ENCODE measurements at places on chromosomes 3 and 15. TPM values are rescaled to one million over a fixed set of nuclear protein-coding genes. Genes with fewer than 3 reads are reported as not detected.

DNA sequence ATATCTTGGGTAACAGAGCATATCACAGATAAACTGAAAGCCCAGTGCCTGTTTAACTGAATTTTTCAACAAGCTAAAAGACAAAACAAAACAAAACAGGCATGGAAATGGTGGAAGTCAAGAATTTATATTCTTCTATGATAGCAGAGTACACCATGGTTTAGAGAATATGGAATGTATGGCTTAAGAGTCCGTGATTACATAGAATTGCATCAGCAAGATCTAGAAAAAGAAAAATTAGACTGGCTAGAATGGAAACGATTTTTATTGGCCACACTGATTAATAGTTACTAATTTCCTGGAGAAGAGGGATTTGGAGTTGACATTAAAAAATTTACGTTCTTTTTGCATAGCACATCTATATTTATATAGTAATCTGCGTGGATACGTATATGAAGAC is 435.2 kb upstream of the DPPA4 start:
- DNase-seq: no peak
- no peaks in the 10 kb centered on the region for H3K27me3 ChIP-seq
- H3K4me3 ChIP-seq: no peak overlapping the region
- peaks cover 7% of the 10 kb centered on the region for H3K36me3 ChIP-seq

Gene CADM2
- not detected for total RNA-seq

GRCh38 chr3:13018561-13019242 is 54.5 kb downstream of the IQSEC1 start:
- peaks cover 19% of the 10 kb centered on the region for H3K4me1 ChIP-seq
- no peaks in the 10 kb centered on the region for H3K36me3 ChIP-seq
- no peak overlapping the region for H3K27ac ChIP-seq
- H3K4me3 ChIP-seq: no peak overlapping the region

- H3K4me3 ChIP-seq: no peak overlapping the region
- no peaks in the 10 kb centered on the region for H3K36me3 ChIP-seq
- DNase-seq: no peak
- peaks cover 6% of the 10 kb centered on the region for H3K4me1 ChIP-seq
- no peak overlapping the region for H3K27ac ChIP-seq
Measured at GRCh38 chr15:89499156-89499555, 2.8 kb upstream of the RHCG start.

DNA sequence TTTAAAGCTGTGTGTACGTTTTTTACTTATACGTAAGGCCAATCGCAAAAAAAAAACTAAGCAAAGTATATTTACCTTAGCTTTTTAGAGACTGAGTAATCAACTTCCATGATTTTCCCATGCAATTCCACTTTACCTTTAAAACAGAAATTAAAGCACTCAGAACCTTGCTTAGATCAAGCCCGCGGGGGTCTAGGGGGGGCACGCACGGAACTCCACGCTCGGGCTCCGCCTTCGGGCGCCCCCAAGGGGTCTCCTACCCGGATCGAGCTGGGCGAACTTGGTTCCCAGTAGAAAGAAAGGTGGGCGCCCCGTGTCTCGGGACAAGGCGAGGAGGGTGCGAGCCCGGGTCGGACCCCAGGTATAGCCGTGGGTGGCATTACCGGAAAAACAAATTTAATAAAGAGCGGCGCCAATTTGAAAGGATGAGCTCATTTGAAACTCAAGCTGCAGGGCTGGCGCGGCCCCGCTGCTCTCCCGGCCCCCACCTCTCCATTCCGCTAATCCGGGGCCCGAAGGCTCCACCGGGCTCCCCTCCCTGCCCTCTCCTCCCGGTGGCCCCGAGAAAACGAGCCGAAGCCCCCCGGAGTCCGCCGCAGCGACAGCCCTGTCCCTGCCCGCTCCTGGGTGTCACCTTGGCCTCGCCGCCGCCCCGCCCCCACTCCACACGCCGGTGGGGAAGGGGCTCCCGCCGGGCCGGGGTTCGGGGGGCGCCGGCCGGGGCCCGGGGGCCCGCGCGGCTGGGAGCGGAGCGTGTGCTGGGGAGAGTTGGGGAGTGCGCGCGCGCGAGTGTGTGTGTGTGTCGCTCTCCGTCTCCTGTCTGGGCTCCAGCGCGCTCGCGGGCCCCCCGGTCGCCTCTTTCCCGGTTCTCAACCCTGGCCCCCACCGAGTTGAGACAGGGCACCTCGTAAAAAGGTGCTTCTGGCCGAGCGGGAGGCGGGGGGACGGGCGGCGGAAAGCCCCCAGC is 1.5 kb downstream of the IGF2BP2 start:
- H3K27me3 ChIP-seq: peaks cover 60% of the 10 kb centered on the region
- H3K4me1 ChIP-seq: peaks cover 9% of the 10 kb centered on the region
- no peak overlapping the region for H3K27ac ChIP-seq
- DNase-seq: peak; percentile 28
- no peaks in the 10 kb centered on the region for H3K36me3 ChIP-seq
- H3K4me3 ChIP-seq: peak overlapping the region; percentile 62

DNA sequence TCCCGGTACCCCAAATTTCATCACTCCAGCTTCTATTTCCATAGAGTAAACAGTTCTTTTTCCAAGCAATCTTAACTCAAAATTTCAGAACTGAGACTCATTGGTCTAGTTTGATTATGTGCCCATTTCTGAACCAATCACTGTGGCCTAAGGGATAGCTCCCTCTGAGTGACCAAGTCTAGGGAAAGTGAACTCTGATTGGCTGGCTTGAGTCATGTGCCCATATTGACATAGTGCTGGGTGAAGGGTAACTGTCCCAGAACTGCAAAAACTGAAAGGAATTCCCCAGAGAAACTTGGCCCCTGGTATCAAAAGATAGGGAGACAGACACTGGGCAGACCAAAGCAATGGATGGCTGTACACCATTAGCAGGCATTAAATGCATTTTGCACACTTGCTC is 171.2 kb upstream of the WNT5A start:
- H3K4me1 ChIP-seq: no peaks in the 10 kb centered on the region
- no peaks in the 10 kb centered on the region for H3K36me3 ChIP-seq

GRCh38 chr3:32880225-32880624 is 62.4 kb downstream of the TRIM71 start:
- H3K27me3 ChIP-seq: peaks cover 30% of the 10 kb centered on the region
- DNase-seq: no peak
- no peaks in the 10 kb centered on the region for H3K36me3 ChIP-seq
- H3K27ac ChIP-seq: no peak overlapping the region
- H3K4me1 ChIP-seq: peaks cover 15% of the 10 kb centered on the region

Gene SPATA12
- total RNA-seq: not detected

DNA sequence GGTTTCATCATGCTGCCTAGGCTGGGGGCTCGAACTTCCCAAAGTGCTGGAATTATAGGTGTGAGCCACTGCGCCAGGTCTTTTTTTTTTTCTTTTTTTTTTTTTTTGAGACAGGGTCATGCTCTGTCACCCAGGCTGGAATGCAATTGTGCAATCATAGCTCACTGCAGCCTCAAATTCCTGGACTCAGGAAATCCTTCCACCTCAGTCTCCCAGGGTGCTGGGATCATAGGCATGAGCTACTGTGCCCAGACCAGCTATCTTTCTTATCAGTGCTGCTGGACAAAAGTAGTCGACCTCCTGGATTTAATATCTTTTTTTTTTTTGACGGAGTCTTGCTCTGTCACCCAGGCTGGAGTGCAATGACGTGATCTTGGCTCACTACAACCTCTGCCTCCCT is 60.8 kb downstream of the TFDP2 start:
- no peaks in the 10 kb centered on the region for H3K4me1 ChIP-seq
- H3K36me3 ChIP-seq: no peaks in the 10 kb centered on the region
- H3K27me3 ChIP-seq: no peaks in the 10 kb centered on the region
- no peak overlapping the region for H3K27ac ChIP-seq
- H3K4me3 ChIP-seq: no peak overlapping the region
- DNase-seq: no peak

- H3K27me3 ChIP-seq: no peaks in the 10 kb centered on the region
- no peak for DNase-seq
- H3K4me1 ChIP-seq: peaks cover 19% of the 10 kb centered on the region
- H3K36me3 ChIP-seq: no peaks in the 10 kb centered on the region
- H3K4me3 ChIP-seq: peak overlapping the region; percentile 91
Measured at GRCh38 chr3:172711454-172711795, 558 bp upstream of the NCEH1 start.

DNA sequence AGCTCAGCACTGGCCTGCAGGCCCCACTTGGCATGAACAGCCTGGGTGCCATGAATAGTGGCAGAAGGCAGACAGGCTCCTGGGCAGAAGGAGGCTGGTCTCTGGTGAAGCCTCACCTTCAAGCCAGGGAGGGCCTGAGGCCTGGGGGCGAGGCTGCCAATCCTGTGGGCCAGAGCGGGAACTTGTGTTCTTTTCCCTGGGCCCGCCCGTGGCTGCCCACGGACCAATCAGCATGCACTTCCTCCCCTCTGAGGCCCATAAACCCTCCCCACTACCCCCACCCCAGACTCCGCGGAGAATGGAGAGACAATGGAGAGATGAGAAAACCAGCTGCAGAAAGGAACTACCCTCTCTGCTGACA is 283.8 kb upstream of the ROBO1 start:
- no peaks in the 10 kb centered on the region for H3K36me3 ChIP-seq
- no peaks in the 10 kb centered on the region for H3K27me3 ChIP-seq
- no peaks in the 10 kb centered on the region for H3K4me1 ChIP-seq
- no peak overlapping the region for H3K4me3 ChIP-seq
- no peak overlapping the region for H3K27ac ChIP-seq

Gene CPNE9
- not detected for total RNA-seq

- peaks cover 14% of the 10 kb centered on the region for H3K36me3 ChIP-seq
- peaks cover 14% of the 10 kb centered on the region for H3K4me1 ChIP-seq
- no peak for DNase-seq
- H3K4me3 ChIP-seq: no peak overlapping the region
Measured at GRCh38 chr3:10173095-10173925, 8.6 kb downstream of the IRAK2 start.

DNA sequence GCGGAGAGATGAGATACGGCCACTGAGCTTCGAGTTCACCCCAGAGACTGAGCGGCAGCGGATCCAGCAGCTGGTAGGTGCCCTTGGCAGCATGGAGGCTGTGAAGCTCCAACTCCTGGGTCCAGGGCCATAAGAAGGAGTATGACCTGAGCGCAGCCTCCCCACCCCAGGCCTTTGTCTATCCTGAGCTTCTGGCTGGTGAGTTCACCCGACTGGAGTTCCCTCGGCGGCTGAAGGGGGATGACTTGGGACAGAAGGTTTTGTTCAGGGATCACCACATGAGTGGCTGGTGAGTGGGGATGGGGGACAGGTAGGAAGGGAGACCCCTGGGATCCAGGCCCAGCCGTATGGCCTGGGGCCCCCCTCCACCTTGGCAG is 2.6 kb downstream of the PPM1M start:
- H3K4me1 ChIP-seq: peaks cover 77% of the 10 kb centered on the region
- DNase-seq: peak; percentile 14
- H3K36me3 ChIP-seq: peaks cover 59% of the 10 kb centered on the region

Gene SMCO1
- total RNA-seq: not detected

All from activated CD4-positive, alpha-beta memory T cell treated with anti-CD3 and anti-CD28 coated beads for 36 hours (primary cell).